Left renal pelvis (tissue), 4 donors: ENCODE measurements at places on chromosomes 5 and 9.

DNA sequence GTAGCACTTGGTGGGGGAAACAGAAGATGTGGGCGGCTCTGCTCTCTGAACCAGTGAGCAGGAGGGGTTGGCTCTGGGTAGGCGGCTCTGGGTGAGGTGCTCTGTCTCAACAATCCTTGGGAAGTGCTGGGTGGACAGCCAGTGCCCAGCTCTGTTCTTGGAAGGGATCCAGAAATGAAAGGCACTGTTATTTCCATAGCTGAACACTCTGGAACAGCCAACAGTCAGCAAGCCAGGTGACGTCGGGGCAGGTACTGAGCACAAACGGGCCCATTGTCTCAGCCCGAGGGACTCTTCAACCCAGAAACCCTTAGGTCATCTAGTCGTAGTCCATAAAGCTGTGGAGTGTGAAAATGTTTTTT is 36.3 kb downstream of the OLFM1 start:
- DNase-seq = no peak

DNA sequence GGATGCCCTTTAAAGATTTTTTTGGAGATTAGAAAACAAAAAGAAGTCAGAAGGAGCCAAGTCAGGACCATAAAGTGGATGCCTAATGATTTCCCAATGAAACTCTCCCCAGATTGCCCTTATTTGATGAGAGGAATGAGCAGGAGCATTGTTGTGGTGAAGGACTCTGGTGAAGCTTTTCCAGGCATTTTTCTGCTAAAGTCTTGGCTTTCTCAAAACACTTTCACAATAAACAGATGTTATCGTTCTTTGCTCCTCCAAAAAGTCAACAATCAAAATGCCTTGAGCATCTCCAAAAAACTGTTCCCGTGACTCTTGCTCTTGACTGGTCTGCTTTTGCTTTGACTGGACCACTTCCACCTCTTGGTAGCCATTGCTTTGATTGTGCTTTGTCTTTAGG is 121.8 kb downstream of the CAAP1 start:
- no peak for DNase-seq

DNA sequence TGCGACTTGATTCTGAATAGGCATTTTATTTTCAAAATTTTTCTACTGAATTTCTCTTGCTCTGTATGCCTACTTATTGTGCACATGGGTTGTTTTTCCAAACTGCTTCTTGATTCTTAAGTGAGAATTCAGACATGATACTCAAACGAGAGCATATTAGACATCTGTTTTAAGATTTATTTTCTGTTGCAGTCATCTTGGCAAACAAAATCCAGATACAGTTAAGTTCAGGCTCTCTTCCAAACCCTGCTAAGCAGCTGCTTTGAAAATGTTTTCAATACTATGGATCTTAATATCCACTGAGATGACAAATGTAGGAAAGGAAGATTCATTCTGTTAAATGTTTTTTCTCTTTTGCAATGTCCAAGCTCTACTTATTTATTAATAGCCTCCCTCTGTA is 4.5 kb downstream of the TMEM215 start:
- no peak for DNase-seq

GRCh38 chr9:36346569-36346968 is 53.5 kb downstream of the RNF38 start:
- no peak for DNase-seq

- no peak for DNase-seq
These were observed 123.6 kb downstream of the SEMA6A start for GRCh38 chr5:116451066-116451465.

- no peak for DNase-seq
These were observed 280.3 kb downstream of the DRD1 start for GRCh38 chr5:175163586-175164275.

DNA sequence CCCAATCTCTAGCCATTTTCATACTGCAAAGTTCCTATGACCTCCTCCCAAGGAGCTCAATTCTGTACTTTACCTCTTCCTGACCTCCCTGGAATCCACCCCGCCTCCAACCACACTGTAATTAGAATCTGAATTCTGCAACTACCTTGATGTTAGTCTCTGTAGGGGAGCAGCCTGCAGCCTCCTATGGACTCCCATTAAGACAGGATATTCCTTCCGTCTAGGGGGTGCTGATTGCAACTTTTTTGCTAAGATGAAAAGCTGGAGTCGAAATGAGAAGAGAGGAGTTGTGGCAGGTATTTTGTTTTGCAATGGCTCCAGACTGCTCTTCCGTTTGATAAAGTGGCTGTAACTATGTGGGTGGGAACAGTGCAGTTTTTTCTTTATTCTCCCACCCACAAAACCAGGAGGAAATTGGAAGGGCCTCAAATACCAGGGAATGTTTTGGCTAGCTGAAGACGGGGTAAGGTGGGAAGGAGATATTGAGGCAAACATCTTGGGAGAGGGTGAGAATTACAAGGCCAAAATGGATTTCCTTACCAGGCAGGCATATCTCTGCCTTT is 23.8 kb downstream of the ANXA2R start:
- no peak for DNase-seq

- no peak for DNase-seq
These were observed 19.9 kb downstream of the ABITRAM start for GRCh38 chr9:108953983-108954574.

DNA sequence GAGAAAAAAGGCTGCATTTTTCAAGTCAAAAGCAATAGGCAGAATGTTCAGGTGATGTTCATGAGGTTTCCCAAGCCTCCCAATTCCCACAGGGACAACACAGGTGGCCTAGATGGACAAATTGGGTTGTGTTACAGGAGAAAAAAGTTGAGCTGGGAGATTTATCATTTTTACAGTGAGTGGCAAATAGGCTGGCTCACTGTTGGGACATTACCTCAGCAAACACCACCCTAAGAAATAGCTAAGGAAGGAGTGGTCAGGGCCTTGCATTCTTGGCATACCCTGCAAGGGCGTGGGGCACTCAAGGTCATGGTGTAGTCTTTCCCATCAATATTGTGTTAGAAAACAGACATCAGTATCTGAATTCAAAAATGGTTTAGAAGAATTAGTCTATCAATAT is 23.3 kb upstream of the CPLANE1 start:
- no peak for DNase-seq

GRCh38 chr5:4563400-4563799 is 576.7 kb upstream of the ADAMTS16 start:
- DNase-seq = no peak

- DNase-seq = no peak
These were observed 82.3 kb downstream of the ANXA1 start for GRCh38 chr9:73234008-73234360.

DNA sequence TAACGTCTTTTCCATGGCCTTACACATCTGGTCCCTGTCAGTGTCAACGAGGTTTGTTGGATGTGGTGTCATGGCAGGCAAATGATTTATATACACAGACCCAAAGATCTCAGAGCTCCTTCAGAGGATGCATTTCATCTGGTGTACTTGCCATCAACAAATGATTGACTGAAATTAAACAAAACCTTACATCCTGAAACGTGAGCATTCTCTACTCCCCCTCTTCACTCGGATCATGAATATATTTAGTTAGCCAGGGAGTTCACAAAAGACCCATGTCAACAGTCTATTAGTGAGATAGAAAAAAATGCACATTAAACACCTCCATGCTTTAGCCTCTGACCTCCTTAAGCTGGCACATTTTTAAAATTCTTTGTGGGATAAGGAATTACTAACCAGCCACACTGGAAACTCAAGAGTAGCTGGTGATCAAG is 215.6 kb downstream of the EFNA5 start:
- peak; percentile 61 for DNase-seq

DNA sequence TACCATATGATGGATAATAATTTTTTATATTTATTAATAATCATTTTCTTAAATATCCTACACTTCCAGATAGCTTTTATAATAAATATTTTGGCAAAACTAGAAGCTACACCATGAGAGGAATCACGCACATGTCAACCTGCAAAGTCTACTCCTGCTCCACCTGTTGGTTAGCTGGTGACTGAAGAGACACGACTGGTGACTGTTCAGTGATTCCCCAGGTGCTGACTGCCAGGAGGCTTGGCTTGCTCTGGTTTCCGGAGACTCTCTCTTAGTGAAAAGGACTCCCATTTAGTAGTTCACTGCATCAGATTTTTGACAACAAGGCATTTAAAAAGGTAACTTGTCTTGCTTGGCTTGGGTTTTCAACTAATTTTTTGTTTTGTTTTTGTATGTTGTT is 20.9 kb downstream of the GZMA start:
- no peak for DNase-seq

DNA sequence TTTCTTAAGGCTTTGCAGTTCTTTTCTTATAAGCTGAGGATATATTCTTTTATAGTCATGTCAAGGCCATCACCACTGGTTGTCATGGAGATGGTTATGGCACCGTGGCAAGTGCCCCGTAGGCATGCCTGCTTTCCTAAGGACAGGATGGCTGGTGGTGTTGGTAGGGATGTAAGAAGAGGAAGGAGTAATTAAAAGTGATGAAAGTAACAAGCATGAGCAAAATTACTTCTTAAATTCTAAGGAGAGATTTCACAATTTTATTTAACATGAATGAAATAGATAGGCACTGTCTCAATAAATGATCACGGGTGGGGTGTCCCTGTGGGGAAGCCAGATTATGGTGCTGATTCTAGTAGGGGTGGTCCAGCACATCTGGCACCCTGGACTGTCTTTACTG is 290.2 kb upstream of the KLF4 start:
- DNase-seq = no peak

- no peak for DNase-seq
These were observed 26.5 kb downstream of the CEL start for GRCh38 chr9:133088146-133088750.

- no peak for DNase-seq
These were observed 344.7 kb downstream of the TAF11L14 start for GRCh38 chr5:17978954-17979353.

DNA sequence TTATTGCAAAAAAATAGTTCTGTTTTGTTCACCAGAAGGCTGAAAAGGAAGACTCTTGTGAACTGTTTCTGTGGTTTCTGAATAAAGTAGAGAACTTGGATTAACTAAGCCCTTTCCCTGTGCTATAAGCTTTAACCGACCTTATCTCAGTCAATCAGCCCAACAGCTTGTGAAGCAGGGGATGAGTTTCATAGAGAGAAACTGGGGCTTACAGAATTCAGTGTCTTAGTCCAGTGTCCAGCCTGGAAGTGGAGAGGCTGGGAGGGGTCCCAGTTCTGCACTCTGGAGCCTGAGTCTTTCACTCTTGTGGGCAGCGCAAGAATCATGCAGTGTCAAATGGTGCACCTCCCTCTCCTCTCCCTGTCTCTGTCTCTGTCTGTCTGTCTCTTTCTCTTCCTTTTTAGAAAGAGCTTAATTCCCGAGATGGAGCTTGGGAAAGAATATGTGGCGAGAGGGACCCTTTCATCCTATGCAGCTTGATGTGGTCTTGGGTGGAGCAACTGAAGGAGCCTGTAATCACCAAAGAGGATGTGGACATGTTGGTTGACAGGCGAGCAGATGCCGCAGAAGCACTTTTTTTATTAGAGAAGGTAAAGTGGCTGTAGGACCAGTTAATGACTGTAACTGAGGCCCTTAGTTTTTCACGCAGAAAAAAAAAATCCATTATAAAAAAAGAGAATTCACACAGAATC is 17.0 kb downstream of the PTPDC1 start:
- no peak for DNase-seq

GRCh38 chr9:581673-582497 is 259.6 kb upstream of the DMRT1 start:
- no peak for DNase-seq

DNA sequence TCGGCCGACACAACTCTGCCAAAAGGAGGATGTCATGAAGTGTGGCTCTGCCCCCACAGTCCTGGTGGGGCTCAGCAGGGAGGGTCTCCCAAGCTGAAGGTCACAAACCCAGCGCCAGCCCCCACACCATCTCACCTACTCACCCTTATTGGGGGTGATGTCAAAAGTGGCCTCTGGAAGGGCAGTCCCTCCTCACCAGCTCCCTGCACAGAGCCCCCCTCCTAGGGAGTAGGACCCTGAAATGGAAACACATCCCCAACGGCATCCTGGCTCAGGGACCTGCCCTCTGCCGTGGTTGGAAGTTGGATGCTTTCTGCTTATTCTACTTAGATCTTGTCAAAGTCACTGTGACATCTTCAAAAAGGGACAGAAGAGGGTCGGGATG is 89.5 kb downstream of the NSUN2 start:
- no peak for DNase-seq

DNA sequence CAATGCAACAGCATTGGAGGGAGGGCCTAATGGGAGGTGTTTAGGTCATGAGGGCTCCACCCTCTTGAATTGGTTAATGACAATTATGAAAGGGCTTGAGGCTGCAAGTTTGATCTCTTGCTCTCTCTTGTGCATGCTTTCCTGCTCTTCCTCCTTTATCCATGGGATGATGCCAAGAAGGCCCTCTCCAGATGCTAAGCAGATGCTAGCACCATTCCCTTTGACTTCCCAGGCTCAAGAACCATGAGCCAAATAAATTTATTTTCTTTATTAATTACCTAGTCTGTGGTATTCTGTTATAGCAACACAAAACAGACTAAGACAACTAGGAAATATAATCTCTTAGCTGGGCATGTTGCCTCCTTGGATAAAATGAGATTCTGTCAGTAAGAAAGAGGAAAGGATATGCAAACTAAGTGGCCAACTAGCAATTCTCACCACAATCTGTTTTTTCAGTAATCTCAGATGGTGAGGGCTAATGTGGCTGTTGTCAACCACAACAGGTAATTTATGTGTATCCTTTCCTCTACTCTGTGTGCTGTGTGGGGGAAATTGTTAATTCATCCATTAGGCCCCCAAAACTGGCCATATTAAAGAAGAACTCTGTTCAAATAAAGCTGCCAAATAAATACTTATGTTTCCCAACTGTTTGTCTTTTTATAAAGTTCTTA is 269.1 kb upstream of the CD180 start:
- no peak for DNase-seq

GRCh38 chr9:126856326-126856877 is 4.0 kb upstream of the ZBTB34 start:
- no peak for DNase-seq

DNA sequence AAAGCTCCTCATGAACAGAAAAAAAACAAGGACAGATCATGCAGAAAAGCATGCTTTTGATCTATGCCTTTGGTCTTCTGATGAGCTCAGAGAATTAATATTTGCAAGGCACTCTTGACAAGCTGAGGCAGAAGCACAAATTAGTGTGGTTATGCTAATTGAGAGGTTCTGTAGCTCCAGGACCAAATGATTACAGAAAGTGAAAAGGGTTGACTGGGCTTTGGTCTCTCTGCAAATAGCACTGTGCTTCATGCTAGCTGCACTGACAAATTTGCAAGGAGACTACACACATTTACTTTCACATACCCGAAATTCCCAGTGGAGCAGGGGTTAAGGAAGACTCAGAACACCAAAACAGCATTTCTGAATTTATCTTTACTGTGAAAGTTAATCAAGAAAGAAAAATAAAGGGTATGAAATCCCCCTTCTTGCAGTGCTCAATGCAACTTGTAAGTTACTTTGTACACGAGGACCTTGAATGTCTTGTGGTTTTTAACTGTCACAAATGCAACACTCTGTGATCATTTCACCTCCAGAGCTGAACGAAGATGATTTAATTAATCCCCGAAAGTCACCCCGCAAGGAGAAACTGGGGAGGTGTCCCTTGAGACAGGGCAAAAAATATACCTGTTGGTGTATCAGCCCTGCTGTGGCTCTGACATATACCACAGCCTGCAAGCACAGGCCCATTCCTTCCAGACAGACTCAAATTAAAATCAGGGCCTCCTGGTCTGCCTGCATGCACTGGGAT is 11.9 kb downstream of the RAPGEF1 start:
- DNase-seq = no peak

- no peak for DNase-seq
These were observed 743 bp downstream of the NR3C1 start for GRCh38 chr5:143402553-143403333.

GRCh38 chr9:115877852-115878438 is 275.6 kb upstream of the PAPPA start:
- DNase-seq = no peak
